ENCODE measurements at places on chromosomes 2 and 18.

DNA sequence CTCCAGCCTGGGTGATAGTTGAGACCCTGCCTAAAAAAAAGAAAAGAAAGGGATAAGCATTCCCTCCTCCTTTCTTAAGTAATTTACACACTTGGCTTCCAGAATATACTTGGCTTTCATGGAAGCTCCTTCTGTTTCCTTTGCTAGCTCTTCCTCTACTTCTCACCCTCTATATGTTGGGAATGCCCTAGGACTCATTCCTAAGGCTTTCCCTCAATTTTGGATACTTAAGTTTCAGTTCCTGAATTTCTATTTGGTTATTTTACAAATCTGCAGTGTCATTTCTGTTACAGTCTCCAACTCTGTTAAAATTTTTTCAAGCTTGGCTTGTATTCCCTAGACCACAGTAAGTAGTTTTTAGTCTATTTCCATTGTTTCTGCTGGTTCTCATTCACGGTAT is 23.6 kb downstream of the SP3 start:
- no peak for DNase-seq

GRCh38 chr2:120739438-120740090 is 3.9 kb downstream of the GLI2 start:
- no peak for DNase-seq

DNA sequence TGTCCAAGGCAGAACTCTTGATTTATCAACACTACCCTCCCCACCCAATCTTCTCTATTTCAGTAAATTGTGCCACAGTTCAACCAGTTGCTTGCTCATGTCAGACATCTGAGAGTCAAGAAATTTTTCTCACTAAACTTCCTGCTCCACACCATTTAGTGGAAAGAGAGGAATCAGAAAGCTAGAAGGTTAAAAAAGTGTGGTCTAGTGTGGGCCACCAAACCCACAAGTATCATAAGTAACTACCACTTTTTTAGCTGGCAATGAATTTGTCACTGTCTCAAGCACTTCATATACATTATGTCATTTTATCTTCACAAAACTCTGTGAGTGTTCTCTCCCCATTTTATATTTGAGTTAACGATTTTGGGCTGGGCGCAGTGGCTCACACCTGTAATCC is 16.6 kb upstream of the MSTN start:
- DNase-seq = no peak

DNA sequence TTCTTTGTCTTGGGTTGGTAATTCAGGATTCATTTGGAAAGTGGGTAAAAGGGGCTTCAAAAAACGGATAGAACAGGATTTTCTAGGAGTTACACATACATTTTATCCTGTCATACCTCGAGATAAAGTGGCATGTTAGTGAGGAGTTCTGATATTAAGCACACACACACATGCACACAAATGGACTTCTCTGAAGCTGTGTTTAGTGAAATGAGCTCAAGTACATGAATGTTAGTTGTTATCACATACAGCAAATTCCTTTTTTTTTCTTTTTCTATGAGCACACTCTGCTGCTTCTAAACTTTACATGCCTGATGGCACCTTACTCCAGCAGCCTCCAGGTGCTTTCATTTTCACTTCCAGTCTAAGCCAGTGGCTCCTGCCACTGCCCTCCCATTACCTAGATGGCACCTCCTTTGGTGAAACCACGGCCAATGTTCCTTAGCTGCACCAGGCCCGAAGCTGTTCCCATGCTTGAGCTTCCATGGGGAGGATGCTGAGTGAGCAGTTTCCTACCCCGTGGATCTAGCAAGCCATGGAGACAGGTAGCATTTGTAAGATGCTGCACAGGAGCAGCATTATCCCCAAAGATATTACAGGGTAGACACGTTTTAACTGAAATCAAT is 49.7 kb downstream of the STAT1 start:
- no peak for DNase-seq

GRCh38 chr2:106178716-106179115 is 15.4 kb downstream of the UXS1 start:
- DNase-seq = no peak

DNA sequence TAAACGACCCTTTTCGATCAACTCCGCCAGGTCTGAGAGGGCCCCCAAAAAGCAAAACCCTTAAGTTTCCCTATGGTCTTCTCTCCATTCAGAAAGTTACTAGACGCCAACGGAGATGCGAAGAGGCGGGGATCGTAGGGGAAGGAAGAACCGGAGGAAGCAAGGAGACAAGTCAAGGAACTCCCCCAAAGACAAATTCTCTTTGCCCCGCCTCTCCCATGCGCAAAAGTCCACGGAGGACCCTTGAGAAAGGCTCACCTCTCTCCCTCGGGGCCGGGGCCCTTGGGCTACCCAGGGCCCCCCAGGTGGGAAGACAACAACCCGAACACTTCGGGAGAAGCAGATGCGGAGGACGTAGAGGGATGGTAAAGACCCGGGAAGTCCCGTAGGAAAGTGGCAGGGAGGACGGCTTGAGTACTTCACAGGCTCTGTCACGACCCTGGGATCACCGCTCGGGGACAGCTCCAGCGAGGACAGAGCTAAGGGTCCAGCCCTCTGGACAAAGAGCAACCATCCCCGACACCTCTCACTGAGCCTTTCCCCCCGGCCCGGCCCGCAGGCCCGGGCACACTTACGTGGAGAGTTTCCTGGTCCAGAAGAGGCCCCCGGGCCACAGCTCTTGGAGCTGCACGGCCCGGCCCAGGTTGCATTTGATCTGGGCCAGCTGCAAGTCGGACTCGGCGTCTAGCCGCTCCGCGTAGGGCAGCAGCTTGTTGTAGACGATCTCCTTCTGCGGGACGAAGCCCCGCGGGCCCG is 647 bp downstream of the PSME4 start:
- DNase-seq = peak; percentile 75

DNA sequence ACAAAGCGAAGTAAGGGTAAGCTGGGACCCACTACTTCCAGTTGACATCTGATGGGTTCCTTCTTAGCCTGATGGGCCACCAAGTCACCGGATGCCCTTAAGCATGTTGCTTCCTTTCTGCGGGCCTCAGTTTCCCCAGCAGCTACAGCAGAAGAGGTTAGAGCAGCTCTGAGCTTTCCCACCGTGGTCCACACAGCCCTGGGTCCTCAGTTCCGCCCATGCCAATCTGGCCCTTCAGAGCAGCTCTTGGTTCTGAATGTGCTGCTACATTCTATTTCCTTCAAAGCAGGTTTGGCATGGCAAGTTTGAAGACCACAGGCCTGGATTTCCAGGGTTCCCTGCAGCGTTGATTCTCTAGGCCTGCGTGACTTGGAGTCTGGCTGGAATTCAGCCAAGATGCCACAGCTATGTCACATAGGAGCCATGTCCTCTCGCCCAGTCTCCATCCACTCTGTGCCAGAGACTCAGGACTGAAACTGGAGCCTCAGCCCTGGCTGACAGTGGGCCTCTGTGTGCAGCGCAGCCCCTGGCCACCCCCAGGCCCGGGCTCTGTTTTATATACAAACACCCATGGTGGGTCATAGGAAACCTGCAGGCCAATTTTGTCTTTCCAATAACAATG is 79.6 kb downstream of the TFCP2L1 start:
- no peak for DNase-seq

DNA sequence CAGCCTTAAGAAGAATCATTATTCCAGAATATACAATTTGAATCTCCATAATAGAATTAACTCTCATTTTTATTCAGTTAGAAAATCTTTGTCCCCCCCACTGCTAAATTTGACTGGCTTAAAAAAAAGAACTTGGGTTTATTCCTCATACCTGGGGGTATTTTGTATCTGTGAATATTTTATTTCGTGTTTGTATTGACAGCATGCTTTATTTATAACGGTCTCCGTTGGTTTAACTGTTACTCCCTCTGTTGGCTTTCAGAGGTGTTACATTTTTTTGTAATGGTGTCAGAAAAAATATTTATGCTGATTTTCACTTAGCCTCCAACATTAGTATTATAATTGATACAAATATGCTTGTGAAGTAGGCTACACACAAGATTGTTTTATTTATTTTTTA is 109.1 kb downstream of the HAUS1 start:
- no peak for DNase-seq

GRCh38 chr18:57051657-57052044 is 95.2 kb upstream of the BOD1L2 start:
- DNase-seq = peak; percentile 14

- no peak for DNase-seq
Measured at GRCh38 chr2:46246790-46247189, 50.4 kb upstream of the EPAS1 start.

GRCh38 chr2:195563857-195564512 is 93.0 kb upstream of the SLC39A10 start:
- peak; percentile 44 for DNase-seq

DNA sequence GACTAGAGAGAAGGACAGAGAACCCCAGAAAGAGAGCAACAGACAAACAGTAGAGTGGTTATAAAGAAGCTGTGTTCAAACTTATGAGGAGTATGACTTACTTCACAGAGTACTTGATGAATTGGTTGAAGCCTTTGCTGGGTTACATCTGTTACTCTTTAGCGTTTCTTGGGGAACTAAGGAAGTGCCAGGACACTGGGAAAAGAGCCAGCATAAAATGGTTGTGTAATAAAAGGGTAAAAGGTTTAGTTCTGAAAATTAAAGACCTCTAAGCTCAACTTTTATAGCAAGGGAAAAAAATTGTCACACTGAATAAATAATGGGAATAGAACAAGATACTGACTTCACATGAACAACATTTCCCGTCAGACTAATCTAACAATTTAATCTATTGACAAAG is 17.0 kb upstream of the STAT4 start:
- DNase-seq = no peak

GRCh38 chr2:217086038-217086522 is 226.2 kb upstream of the TNP1 start:
- no peak for DNase-seq

DNA sequence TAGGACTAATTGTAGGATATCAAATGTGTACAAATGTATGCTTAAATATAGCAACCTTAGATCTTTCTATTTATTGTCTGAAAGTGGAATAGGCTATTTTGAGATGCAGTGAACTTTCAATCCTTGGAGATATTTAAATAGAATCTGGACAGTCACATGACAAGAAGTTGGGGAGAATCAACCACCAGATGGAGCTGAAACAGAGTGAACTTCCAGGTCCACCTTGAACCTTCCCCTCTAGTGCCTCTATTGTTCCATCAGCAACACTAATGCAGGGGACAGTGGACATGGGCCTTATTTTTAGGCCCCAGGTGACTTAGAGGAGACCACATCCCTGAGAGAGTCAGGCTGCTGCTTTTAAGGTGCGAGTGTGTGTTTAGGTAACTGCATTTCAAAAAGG is 37.0 kb upstream of the CRIM1 start:
- DNase-seq = no peak

GRCh38 chr2:64424416-64424987 is 29.5 kb upstream of the LGALSL start:
- DNase-seq = no peak
